ENCODE measurements at places on chromosomes 1 and 21.
A peak's percentile ranks its signal among the peaks of the same experiment; 100 is the strongest.

DNA sequence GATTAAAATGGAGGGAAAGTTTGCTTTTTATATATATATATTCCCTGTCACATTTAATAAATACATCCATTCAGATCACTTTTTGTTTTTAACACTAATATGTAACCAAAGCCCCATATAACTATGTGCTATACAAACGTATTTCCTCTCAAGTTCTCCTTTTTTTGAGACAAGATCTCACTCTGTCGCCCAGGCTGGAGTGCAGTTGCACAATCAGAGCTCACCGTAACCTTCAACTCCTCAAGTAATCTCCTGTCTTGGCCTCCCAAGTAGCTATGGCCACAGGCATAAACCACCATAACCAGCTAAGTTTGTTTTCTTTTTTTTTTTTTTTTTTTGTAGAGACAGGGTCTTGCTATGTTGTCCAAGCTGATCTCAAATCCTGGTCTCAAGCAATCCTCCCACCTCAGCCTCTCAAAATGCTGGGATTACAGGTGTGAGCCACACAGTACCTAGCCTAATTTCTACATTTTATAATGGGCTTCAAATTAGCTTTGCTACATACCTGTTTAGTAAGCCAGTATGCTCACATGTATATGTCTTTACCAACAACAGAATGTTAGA, 120.0 kb downstream of the TGFBR3 start:
- no peak for DNase-seq

DNA sequence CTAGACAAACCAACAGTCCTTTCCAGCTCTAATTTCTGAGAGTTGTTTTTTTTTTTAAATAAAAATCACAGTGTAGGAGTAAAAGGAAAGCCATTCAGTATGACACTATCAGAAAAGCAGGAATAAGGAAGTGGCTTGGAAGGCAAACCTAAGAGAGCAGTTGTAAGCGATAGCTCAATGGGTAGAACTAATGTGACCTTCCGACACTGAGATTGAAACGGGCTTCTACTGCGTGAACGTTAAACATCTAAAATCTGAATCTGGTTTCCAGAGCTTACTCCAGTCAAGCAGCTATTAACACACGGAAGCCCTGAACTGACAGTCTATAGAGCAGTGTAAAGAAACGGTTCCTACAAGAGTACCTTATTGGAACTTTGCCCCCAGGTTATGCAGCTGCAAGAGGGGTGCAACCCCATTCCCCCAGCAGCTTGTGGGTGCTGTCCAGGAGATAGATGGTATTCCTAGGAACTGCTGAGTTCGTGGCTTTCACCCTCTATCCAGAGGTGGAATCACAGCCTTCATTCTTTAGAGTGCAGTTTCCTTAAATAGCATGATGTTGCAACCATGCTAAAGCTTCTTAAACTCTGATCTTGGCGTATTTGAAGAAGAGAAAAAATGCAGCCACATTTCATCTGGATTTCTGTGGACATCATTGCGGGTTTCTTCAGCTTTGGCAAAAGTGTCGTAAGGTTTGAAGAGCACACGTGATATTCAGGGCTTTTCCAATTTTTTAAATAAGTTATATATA, 3.3 kb upstream of the IRF2BP2 start:
- no peak for DNase-seq

GRCh38 chr1:234707641-234708040, 97.7 kb upstream of the IRF2BP2 start:
- no peak for DNase-seq

DNA sequence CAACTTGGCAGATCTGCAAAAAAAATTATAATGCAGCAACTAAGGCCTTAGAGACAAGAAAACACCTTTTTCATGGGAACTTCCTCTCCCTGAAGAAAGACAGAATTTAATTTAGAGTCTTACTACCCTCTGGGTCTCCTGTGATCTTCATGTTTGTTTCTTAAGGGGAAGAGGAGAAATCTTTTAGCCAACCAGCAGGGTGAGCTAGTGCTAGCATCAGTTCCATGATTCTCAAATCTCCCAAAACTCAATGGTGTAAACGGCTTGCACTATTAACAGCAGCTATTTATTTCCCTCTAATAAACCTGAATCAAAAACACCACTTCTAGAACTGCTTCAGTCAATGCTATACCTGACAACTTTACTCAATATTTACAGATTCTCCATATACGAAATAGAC, 3.8 kb downstream of the ZNF644 start:
- DNase-seq, result peak; percentile 25

- DNase-seq, result no peak
These were observed 3.4 kb downstream of the ZNF496 start for GRCh38 chr1:247328311-247328710.

GRCh38 chr1:197024460-197024859, 42.6 kb downstream of the F13B start:
- no peak for DNase-seq

- DNase-seq, result no peak
These were observed 2.7 kb downstream of the ETNK2 start for GRCh38 chr1:204149107-204149506.

DNA sequence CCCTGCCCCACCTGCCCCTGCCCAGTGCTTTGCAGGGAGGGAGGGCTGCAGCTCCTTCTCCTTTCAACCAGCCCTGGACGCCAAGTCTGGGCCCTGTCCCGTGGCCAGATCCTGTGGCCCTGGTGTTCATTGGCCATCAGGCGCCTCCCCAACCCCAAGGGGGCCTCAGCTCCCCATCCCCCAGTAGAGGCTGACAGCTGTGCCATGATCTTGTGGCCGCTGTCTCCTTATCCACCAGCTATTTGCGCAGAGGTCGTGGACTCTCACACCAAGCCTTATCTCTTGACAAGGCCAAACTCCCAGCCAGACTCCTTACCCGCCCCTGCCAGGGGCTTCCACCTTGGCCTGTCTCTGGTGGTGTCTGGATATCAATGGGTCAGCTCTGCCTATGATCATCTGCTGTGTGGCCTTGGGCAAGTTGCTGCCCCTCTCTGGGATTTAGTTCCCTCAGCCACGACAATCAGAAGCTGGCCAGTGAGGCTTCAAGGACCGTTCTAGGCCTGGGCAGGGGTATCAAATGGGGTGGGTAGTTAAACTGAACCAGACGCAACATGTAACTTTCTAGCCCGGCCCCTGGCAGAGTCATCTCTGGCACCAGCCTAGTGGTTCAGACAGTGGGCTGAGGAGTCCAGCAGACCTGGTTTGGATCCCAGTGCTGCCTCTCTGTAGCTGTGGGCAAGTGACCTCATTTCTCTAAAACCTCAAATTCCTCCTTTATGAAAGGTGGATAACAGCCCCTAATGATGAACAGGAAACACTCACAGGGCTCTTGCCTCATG, 3.3 kb upstream of the COL8A2 start:
- no peak for DNase-seq

- no peak for DNase-seq
These were observed 142.5 kb upstream of the C1orf105 start for GRCh38 chr1:172277989-172278388.

DNA sequence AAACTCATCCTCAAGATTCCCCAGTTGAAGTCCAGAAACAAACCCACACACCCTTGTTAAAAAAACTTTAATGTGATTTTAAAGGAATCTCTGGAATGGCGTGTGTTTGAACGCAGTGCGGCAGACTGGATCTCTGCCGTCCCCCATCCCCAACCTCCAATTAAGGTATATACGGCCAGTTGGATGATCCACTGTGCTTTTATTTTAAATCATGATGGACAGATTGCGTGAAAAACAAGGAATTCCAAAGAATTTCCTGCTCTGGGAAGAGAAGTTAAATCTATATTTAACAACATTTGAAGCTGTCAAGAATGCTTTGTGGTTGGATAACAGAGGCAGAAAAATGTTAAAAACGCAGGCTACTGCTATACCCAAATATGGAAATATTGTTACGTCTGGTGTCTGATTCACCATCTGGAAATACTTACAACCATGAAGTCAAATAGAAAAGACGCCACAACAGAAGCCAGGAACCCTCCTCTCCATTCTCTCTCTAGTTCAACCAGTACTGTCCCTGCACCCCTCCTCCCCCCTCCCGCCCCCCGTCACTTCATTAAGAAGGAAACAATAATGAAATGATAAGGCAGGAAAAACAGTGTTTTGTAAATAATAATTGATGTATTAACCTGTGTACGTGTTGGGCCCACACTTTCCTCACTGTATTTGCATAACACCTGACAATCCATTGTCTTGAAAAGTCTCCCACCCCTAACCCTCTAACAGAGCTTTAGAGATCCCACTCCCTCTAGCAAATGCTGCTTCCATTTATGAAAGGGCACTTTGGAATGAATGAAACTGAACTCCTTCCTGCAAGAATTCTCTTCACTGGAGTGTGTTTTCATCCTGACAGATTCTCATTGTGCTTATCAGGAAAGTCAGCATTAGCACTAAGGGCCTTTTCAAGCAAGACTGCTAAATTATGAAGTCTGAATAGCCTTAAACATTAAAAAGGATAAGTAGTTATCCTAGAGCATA, 2.0 kb upstream of the CCN1 start:
- DNase-seq, result peak; percentile 46

GRCh38 chr1:236524142-236524894, 536 bp downstream of the LGALS8 start:
- DNase-seq, result no peak

DNA sequence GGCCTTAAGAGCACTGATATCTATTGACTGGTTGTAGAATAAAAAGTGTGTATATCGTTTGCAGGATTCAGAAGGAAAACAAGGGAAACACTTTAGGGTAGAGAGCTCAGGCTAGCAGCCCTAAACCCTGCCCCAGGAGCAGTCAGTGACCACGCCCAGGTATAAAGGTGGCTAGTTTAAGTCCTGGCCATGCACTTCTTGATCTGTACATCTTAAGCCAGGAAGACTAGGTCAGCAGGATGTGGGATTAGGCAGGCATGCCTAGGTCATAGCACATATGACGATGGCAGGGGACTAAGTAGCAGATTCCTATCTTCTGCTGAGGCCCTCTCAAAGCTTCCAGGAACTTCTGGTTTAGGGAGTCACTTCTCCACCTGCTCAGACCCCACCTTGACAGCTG, 158.0 kb upstream of the CD34 start:
- DNase-seq, result no peak

- no peak for DNase-seq
These were observed 40.2 kb downstream of the RGS2 start for GRCh38 chr1:192849011-192849410.

DNA sequence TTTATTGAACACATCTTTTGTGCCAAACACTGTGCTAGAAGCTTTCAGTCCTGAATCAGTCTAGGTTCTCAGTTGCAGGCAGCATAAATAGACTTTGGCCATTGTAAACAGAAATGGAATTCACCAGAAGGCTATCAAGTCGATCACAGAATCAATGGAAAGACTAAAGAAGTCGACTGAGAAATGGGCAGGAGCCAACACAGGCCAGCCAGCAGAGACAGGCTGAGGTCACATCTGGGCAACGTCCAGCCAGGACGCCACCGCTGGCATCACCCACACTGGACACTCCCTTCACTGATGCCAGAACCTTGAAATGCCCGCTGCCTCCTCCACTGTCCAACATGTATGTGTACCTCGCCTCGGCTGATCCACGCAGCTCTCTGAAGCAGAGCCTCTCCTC, 5.5 kb upstream of the CNTN2 start:
- DNase-seq, result no peak

GRCh38 chr1:116732726-116733125, 21.5 kb upstream of the CD2 start:
- no peak for DNase-seq
